Stimulated activated CD4-positive, alpha-beta T cell treated with anti-CD3 and anti-CD28 coated beads, Interleukin-2, amount 100 ng/mL, for 48 hours (primary cell): ENCODE measurements at places on chromosomes 6 and 20.

GRCh38 chr6:74074645-74075044 lies 378.6 kb downstream of the CD109 start:
- no peak for DNase-seq

GRCh38 chr6:17612048-17612447 lies 11.9 kb downstream of the FAM8A1 start:
- DNase-seq: no peak

- no peak for DNase-seq
Measured at GRCh38 chr6:121890307-121890910, 455.0 kb downstream of the GJA1 start.

DNA sequence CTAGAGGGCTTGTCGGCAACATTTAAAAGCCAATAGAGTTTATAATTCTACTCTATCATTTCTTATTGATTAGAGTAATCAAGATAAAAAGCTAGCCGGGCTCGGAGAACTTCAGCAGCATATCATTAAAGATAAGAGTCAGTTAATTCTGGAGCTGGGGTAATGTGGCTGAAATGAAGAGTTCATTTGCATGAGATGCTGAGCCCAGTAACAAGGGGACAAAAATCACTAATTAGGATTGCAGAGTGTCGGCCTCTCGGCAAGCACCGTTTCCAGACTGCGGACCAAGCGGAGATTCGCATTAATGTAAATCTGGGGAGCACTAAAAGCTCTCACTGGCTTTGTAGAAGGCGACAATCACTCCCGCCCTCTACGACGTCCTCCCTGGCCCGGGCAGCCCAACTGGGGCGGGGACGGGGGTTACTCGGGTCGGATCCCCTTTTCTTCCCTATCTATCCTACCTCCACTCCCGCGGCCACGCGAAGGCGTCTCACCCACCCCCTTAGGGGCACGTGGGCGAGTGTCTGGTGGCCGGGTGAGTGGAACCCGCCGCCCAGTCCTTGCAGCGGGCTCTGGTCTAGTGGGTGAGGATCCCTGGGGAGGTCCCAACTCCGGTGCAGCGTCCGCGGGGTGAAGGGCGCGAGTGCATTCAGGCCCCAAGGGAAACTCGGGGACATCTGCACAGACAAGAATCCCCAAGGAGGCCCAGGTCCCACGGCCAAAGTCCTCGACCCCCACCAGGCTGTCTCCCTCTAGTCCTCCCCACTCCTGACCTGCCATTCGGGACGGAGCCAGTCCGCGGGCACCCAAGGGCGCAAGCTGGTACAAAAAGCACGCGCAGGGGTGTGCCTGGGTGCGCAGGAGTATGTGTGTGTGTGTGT lies 42.2 kb upstream of the OSTM1 start:
- DNase-seq: no peak

DNA sequence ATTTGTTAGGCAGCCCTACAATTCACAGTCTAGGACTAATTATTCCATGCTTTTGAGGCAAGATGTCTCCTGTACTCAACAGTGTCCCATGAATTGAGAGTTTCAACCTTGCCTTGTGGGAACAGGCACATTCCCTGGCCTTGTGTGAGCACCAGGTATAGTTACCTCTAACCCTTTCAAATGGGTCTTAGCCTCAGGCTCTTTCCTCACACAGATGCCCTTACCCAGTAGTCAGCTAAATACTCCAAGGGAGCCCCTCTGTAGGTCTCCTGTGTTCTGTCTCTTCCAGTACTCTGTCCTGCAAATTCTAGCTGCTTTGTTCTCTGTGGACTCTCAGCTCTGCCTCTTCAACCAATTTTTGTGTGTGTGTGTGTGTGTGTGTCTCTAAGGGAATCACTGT lies 135.3 kb downstream of the ZFAND3 start:
- no peak for DNase-seq

DNA sequence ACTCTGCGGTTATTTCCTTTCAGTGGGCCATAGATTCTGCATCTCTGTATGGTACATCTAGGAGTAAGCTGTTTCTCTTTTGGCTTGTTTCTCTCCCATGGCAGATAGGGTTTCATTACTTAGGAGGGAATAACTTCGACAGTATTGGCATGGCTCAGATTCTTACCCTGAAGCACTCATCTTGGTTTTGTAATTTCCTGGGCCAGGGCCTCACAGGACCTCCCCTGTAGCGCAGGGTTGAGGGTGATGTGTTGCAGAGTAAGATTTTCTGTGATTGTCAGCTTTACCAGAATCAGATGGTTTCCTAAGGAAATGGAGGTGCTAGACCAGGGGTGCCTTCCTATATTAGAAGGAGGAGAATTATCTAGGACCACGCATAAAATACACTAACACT lies 78.3 kb downstream of the STXBP5 start:
- DNase-seq: no peak

GRCh38 chr20:58142843-58143185 lies 85.6 kb downstream of the ANKRD60 start:
- DNase-seq: no peak
